ENCODE measurements at places on chromosomes 3 and 15. TPM values are rescaled to one million over a fixed set of nuclear protein-coding genes. Genes with fewer than 3 reads are reported as not detected.

TMOD2 gene
- total RNA-seq, result 9.3 TPM

PRKCD gene
- 26.6 TPM for total RNA-seq

SNX1 gene
- 148 TPM for total RNA-seq

CLRN1 gene
- total RNA-seq, result not detected

DISP2 gene
- total RNA-seq, result 0.69 TPM

NME9 gene
- 3.5 TPM for total RNA-seq

DNA sequence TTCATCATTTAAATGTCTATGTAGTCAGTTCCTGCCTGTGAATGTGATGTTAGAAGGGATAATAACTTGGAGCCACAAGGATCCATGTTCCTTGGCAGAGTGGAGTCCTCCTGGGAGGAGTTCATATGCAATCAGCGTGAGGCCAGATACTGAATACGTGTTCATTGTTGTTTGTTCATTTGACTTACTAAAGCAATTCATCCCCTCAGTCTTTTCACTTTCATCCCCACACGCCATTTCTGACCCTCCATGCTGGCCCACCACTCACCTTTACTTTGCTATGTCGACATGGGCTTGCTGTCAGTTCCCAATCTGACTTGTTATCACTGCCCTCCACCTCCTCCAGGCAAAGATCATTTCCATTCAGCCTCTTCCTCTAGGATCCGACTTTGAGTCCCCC lies 91.8 kb downstream of the SSR3 start:
- no peak for DNase-seq

- no peak for DNase-seq
These were observed 24.6 kb downstream of the SEMA6D start for GRCh38 chr15:47741907-47742306.

DNA sequence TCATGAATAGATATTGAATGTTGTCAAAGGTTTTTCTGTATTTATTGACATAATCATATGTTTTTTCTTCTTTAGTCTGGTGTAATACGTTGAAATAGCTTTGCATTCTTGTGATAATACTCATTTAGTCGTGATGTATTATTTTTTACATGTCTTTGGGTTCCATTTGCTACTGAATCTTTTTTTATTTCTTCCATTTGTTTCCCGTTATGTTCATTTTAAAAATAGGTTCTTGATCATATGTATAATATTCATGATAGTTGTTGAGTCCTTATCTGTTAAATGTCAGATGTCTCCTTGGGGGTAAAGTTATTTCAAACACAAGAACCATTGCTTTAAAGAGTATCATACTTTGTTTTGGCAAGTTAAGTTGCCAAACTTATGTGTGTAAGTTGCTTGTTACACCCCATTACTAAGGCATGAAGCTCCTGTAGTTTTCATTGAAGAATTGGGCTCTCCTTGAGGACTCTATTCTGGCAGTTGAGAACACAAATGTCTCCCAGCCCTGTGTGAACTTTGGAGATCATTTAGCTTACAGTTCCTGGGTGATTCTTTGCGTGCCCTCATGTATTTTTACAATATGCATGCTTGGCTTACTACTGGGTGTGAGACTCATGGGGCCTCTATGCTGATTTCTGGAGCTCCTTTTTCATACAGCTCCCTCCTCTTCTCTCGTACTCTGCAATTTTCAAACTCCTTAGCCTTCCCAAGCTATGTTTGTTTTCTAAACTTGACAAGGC lies 8.3 kb downstream of the AKAP13 start:
- no peak for DNase-seq

DNA sequence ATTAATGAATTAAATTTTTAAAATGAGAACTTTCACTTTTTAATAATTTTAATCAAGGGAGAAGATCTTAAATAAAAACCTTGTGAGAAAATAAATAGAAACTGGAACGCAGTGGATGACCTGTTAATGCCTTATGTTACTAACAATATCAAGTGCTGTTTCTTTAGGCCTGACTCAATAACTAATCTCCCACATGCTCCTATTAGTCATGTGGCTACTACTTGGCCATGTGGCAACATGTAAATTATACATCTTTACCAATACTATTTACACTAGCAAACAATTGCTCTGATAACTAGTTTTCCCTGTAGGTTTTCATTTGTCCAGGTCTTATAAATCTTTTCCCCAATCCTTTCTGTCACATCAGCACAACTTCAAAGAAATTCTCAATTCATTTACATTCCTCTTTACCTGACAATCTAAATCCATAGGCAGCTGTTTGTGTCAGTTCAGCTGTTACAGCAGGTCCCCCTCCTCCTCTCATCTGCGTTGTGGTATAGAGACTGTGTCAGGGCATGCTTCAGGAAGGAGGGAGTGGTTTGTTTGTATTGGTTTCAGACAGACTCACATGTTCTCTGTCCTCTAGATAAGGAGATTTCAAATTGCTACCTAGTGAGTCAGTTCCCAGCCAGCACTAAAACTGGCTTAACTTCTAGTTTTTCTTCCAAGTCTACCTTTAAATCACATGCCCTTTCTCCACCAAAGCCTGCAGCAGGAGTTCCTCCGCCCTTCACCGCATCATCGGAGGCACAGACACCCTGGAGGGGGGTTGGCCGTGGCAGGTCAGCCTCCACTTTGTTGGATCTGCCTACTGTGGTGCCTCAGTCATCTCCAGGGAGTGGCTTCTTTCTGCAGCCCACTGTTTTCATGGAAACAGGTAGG lies 11.3 kb upstream of the C3orf52 start:
- peak; percentile 13 for DNase-seq

DNA sequence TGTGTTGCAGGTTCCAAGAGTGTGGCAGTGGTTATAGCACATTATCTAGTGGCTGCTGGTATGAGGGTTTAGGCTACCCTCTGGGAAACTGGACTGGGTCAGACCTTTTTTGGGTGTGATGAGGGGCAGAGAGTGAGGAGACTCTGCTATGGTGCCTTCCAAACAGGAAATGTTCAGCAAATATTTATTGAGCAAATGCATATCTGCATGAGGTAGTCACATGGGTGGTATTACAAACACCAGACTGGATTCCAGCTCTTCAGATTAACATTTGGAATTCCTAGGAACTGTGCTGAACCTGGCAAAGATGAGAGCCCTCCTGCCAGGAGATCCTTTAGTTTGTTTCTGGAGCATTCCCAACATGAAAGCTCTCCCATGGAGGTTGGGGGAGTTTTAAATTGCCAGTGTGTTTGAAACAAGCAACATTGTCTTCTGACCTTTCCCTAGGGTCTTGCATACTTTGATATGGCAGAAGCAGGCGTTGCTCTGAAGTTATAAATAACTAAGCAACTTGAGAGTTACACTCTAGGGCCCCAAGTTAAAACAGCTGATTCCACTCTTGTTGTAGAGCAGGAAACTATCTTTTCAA lies 341.2 kb upstream of the C2CD4B start:
- no peak for DNase-seq

DNA sequence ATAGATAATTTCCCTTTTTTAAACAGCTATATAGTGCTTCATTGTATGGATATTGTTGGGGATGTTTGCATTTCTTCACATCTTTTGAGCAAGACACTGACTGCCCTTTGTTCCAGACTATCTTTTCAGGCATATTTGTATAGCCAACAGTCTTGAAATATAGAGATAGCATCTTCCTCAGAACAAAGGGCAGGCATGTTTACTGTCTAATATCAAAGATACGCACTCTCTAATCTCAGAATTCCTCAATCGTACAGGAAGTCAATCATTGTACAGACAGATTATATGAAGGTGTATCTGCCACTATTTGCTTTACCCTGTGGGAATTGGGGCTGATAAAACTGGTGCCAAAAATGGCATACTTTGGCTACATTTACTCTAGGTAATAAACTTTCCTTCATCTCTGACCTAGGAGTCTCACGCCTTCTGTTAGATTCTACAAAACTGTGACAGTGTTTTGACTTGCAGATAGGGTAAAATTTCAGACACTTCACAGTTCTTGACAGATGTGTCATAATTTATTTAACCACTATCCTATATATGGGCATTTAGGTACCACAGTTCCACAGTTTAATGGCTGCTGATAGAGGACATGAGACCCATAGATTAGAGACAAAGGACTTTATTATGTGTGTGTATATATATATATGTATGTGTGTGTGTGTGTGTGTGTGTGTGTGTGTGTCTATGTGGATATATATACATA lies 321.0 kb downstream of the IGSF11 start:
- no peak for DNase-seq

- DNase-seq, result no peak
These were observed 30.8 kb downstream of the LAMP3 start for GRCh38 chr3:183131735-183132134.

DNA sequence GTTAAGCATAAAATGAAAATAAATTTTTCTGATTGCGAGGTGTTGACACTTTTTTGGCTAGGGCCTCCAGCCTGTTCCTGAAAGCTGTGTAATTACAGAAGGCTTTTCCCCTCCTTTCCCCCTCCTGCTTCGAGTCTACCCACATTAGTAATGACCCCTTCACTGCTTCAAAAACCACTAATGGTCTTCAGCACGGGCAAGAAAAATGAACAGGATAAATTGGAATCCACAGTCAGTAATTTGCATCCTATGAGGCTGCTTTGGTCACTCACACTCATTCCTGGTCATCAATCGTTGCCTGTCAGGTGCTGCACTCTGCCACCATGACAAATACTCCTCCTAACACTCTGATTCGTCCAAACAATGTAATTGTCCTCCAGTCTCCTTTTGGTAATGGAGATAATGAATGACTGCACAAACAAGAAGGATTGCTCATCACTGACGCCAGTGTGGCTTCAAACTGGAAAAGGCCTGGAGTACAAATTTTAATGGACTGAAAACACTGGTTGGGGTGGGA lies 148.6 kb downstream of the MEIS2 start:
- DNase-seq, result no peak

GRCh38 chr3:152352554-152352953 lies 83.8 kb downstream of the MBNL1 start:
- DNase-seq, result no peak

GRCh38 chr15:73265536-73266153 lies 103.1 kb downstream of the HCN4 start:
- DNase-seq, result peak; percentile 61

GRCh38 chr3:171727288-171727687 lies 83.0 kb downstream of the PLD1 start:
- no peak for DNase-seq

- no peak for DNase-seq
These were observed 131.1 kb downstream of the ATP8B4 start for GRCh38 chr15:49987896-49988295.

DNA sequence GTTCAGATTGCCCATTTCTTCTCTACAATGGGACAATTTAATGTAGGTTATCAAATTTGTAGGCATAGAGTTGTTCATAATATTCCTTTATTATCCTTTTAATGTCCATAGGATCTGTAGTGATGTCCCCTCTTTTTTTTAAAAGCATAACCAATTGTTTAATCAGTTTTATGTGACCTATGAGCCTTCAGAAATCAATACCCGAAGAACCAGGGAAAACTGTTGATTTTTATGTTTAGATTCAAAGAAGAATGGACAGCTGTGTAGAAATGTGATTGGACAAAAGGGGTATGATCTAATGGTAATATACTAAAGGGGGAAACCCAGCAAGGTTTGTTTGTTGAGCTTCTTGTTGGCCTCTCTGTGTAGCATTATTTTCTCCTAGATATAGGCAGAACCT lies 39.5 kb downstream of the SUSD5 start:
- no peak for DNase-seq

GRCh38 chr3:53242155-53242554 lies 13.7 kb downstream of the TKT start:
- no peak for DNase-seq

- no peak for DNase-seq
These were observed 143.2 kb upstream of the HACD2 start for GRCh38 chr3:123728014-123728413.

DNA sequence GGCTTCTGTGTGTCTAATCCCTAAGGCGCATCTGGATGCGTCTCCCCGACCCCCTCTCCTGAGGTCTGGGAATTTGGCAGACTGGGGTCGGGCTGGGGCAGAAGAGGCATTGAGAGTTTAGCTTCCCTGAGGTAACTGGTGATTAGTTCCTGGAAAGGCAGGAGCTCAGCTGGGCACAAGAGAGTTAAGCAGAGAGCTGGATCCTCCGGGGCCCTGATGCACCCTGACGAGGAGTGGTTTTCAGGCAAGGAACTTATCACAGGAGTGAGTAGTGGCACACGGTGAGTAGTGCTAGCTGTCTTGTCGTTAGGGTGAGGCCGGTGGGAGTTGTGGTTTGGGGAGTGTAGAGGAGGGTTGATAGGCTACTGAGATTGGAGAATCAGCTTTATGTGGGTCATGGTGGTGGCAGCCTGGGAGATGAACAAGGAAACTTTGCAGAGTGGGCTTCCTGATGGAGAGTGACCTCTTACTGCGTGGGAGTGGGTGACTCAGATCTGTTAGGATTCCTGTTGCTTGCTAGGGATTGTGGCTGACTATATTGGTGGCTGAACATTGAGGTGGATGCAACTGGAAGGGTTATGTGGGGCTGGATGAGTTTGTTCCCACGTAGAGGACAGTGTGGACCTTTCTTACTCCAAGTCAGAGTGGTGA lies 897 bp downstream of the RAD54L2 start:
- peak; percentile 33 for DNase-seq

- DNase-seq, result no peak
These were observed 25.0 kb downstream of the TCAIM start for GRCh38 chr3:44363591-44363990.

GRCh38 chr3:52879090-52879489 lies 18.3 kb downstream of the STIMATE start:
- DNase-seq, result no peak

DNA sequence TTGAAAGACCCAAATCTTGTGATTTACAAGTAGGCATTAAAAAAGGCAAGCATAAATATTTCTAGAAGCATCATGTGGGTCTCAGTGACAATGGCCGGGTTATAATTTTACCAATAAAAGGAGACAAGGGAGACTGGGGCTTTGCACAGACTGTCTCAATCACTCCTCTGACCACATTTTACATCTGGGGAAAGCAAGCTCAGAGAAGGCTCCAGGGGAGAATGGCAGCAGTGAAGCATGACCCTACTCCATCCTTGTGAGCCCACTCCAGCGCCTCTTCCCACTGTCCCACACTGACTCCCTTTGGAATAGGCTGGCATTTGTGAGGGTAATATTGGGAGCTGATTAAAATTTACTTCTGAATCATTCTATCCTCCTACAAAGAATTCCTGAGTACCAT lies 61.8 kb downstream of the SATB1 start:
- DNase-seq, result no peak

DNA sequence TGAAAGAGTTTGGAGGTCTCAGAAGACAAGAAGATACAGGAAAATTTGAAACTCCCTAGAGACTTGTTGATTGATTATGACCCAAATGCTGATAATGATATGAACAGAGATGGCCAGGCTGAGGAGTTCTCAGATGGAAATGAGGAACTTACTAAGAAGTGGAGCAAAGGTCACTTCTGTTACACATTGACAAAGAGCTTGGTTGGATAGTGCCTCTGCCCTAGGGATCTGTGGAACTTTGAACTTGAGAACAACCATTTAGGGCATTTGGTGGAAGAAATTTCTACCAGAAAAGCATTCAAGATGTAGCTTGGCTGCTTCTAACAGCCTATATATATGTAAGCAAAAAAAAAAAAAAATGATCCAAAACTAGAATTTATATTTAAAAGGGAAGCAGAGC lies 48.9 kb upstream of the NAALADL2 start:
- DNase-seq, result no peak
